ENCODE measurements at places on chromosomes 13 and 19.

- H3K4me1 ChIP-seq: peaks cover 18% of the 10 kb centered on the region
- peak overlapping the region; percentile 20 for H3K4me3 ChIP-seq
- H3K27ac ChIP-seq: peak overlapping the region; percentile 59
- no peaks in the 10 kb centered on the region for H3K27me3 ChIP-seq
Observed at GRCh38 chr19:44890366-44891015, 563 bp upstream of the TOMM40 start.

DNA sequence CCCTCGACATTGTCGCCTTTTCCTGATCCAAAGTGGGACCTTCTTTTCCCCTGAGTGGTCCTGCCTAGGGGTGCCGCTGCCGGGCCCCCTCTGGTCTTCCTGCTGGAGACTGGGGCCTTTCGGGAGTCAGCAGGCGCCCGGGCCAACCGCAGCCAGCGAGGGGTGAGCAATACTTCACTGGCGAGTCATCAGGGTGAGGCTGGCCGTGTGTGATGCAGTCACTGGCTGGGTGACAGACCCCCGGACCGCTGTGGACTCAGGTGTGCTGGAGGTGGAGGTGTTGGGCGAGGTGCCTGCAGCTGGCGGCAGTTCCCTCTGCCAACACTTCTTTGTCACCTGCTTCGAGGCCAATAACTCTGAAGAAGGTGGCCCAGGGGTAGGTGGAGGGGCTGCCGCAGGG lies 1.5 kb upstream of the CGB5 start:
- H3K27ac ChIP-seq: no peak overlapping the region
- no peaks in the 10 kb centered on the region for H3K27me3 ChIP-seq
- H3K4me3 ChIP-seq: no peak overlapping the region
- H3K36me3 ChIP-seq: no peaks in the 10 kb centered on the region
- no peak for DNase-seq

- H3K4me3 ChIP-seq: no peak overlapping the region
- H3K27me3 ChIP-seq: no peaks in the 10 kb centered on the region
- H3K27ac ChIP-seq: peak overlapping the region; percentile 24
Observed at GRCh38 chr19:42433503-42434260, 6.5 kb upstream of the LIPE start.

- no peak for DNase-seq
- no peak overlapping the region for H3K27ac ChIP-seq
- no peak overlapping the region for H3K4me3 ChIP-seq
- peaks cover 47% of the 10 kb centered on the region for H3K36me3 ChIP-seq
- no peaks in the 10 kb centered on the region for H3K27me3 ChIP-seq
Observed at GRCh38 chr19:5150902-5151741, 182.2 kb downstream of the KDM4B start.

- no peak within 1 kb of the TSS for H3K4me3 ChIP-seq
- no peak for DNase-seq
- H3K36me3 ChIP-seq: no peaks in the 10 kb centered on the region
- H3K27ac ChIP-seq: no peak within 1 kb of the TSS
- no peaks in the 10 kb centered on the region for H3K27me3 ChIP-seq
Observed at GRCh38 chr19:18086590-18087138, at the start of gene IL12RB1. IL12RB1 (minus strand) TSS chr19:18086934; CDS start chr19:18086823, 111 bp downstream.

GRCh38 chr19:4389511-4390016 lies 10.8 kb downstream of the SH3GL1 start:
- DNase-seq: no peak
- peaks cover 2% of the 10 kb centered on the region for H3K36me3 ChIP-seq
- H3K4me1 ChIP-seq: peaks cover 42% of the 10 kb centered on the region
- H3K27me3 ChIP-seq: no peaks in the 10 kb centered on the region

GRCh38 chr13:113775451-113776145 lies 16.6 kb downstream of the TMEM255B start:
- H3K4me3 ChIP-seq: no peak overlapping the region
- DNase-seq: no peak
- H3K27ac ChIP-seq: no peak overlapping the region
- no peaks in the 10 kb centered on the region for H3K36me3 ChIP-seq
- no peaks in the 10 kb centered on the region for H3K27me3 ChIP-seq

- no peak for DNase-seq
- H3K4me3 ChIP-seq: no peak overlapping the region
- no peak overlapping the region for H3K27ac ChIP-seq
- H3K27me3 ChIP-seq: no peaks in the 10 kb centered on the region
Observed at GRCh38 chr19:43797556-43797955, 4.7 kb downstream of the LYPD5 start.

DNA sequence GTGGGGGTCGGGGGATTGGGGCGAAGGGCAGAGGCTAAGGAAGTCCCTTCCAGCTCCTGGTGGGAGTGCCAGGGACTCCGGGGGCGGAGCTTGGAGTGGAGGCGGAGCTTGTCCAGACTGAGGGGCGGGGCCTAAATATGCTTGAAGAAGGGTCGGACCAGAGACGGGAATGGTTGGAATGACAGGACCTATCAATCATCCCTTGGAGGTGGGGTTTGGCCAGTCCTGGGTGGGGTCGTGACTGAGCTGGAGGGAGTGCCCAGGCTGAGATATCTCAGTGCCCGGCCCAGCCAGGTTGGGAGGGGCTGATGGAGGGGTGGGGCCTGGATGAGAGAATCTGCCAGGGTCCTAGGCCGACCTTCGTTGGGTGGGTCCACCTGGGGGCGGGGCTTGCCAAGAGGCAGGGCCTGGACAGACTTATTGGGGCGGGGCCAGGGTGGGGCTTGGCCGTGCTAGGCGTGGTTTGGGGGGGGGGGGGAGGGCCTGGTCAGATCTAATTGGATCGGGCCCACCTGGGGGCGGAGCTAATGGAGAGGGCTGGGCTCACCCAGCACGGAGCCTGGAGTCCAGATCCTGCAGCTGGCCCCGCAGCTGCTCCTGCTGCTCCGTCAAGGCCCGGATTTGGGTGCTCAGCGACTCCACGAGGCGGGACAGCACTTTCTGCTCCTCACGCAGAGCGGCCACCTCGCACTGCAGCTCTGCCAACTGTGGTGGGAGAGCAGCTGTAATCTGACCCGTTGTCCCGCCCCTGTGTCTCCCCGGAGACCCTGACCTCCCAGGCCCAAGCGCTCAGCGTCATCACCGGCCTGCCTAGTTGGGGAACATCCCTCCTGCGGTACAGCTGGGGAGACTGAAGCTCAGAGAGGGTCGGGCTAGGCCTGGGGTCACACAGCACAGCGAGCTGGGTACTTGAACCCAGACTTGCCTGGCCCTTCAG lies 2.6 kb upstream of the WIZ start:
- H3K27ac ChIP-seq: no peak overlapping the region
- peaks cover 9% of the 10 kb centered on the region for H3K27me3 ChIP-seq
- no peak overlapping the region for H3K4me3 ChIP-seq
- peak; percentile 78 for DNase-seq
- H3K4me1 ChIP-seq: peaks cover 30% of the 10 kb centered on the region

GRCh38 chr19:52739576-52739975 lies 4.7 kb upstream of the ZNF611 start:
- no peaks in the 10 kb centered on the region for H3K27me3 ChIP-seq
- H3K4me1 ChIP-seq: peaks cover 23% of the 10 kb centered on the region
- H3K36me3 ChIP-seq: no peaks in the 10 kb centered on the region
- no peak overlapping the region for H3K27ac ChIP-seq
- no peak for DNase-seq
- H3K4me3 ChIP-seq: no peak overlapping the region

DNA sequence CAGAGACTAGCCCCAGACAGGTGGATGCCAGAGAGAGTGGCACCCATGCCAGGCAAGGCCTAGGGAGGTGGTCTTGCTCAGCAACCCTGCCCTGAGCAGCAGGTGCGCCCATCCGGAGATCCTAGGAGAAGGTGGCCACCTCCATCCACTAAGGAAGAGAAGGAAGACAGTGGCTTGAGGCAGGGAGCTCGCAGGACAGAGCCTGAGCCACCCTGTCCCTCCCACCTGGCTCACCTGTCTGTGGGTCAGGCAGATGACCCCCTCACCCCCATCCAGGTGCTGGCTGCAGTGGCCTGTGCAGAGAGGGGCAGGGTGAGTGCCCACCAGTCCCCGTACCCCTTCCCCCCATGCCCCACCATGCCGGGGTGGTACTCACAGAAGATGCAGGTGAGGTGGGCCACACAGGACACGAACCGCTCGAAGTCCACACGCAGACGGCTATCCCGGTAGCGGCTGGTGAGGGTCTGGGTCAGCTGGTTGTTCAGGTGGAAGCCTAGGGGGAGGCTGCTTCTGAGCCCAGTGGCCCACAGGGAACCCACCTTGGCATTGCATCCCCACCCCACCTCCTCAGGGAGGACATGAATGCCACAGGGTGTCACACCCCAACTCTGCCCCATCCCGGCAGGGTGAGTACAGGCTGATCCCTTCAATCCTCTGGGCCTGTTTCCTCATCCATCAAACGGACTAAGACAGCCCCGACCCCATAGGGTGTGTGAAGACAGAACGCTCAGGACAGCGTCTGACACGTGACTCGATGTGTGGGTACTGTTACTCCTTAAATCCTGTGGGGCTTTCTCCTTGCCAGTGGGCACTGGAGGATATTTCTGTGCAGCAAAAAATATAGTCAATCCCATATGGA lies 13.3 kb downstream of the CAPN12 start:
- peaks cover 40% of the 10 kb centered on the region for H3K36me3 ChIP-seq
- H3K27ac ChIP-seq: peak overlapping the region; percentile 71
- no peaks in the 10 kb centered on the region for H3K27me3 ChIP-seq

DNA sequence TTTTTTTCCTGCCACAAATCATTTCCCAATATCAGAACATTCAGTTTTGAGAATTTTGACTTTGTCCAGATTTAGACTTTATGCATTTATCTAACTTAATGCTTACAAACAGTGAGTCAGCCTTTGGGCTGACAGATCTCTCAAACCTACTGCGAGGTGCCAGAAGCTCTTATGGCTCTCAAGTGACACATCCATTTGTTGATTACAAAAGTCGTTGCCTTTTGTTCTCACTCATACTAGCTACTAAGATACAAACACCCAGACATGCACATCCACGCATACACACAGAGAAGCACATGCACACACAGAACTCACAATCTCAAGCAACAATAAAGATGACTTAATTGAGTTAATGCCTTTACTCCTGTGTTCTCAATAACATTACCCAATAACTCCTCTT lies 1147.5 kb downstream of the DIAPH3 start:
- no peak for DNase-seq
- H3K27me3 ChIP-seq: no peaks in the 10 kb centered on the region
- H3K4me3 ChIP-seq: no peak overlapping the region
- no peaks in the 10 kb centered on the region for H3K36me3 ChIP-seq
- H3K27ac ChIP-seq: no peak overlapping the region
- H3K4me1 ChIP-seq: no peaks in the 10 kb centered on the region

DNA sequence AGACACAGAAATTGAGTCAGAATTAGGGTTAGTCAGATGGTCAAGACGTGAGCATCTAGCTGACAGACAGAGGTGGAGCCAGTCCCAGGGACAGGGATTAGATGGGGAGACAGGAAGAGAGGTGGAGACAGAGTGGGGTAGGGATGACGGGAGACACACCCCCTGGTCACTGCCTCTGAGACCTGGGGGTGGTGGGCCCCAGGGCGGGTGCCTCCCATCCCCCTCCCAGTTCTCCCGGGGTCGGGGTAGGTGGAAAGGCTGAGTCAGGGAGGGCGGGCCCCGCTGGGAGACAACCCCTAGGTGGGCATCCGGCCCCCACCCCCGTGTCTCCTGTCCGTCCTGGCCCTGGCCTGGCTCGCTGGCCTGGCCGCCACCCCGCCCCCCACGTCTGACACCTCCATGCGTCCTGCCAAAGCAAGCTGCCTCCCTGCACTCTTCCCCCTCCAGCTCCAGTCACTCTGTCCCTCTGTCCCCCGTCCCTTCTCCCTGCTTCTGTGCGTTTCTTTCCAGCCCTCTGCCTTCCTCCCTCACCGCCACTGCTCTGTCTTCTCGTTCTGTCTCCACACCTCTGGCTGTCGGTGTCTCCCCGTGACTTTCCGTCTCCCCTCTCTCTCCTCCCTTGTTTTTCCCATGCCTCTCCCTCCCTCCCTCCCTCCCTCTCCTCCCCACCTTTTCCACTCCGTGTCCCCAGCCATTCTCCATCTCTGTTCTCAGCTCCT lies 15.1 kb downstream of the CCDC97 start:
- H3K27ac ChIP-seq: peak overlapping the region; percentile 85
- H3K4me1 ChIP-seq: peaks cover 72% of the 10 kb centered on the region

DNA sequence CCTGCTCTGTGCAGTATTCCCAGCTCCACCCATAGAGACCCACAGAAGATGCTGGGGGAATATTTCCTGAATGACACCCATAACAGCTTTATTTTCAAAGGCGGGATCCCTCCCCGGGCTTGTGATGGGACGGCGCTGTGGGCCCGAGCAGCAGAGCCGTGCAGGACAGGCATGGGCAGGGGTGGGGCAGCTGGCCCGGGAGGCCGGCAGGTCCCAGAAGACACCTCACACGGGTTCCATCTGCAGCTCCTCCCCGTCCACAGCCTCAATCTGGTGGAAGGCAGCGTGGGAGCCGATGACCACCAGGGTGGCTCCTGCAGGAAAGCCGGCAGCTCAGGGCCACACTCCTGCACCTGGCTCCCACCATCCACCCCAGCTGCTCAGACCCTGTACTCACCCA lies 2.5 kb downstream of the RABAC1 start:
- no peaks in the 10 kb centered on the region for H3K27me3 ChIP-seq
- H3K36me3 ChIP-seq: peaks cover 6% of the 10 kb centered on the region
- no peak overlapping the region for H3K4me3 ChIP-seq
- H3K27ac ChIP-seq: no peak overlapping the region
- DNase-seq: no peak
- peaks cover 6% of the 10 kb centered on the region for H3K4me1 ChIP-seq

- no peak overlapping the region for H3K27ac ChIP-seq
- no peaks in the 10 kb centered on the region for H3K36me3 ChIP-seq
Observed at GRCh38 chr13:104854007-104854406, 1681.5 kb downstream of the EFNB2 start.

GRCh38 chr13:29897102-29897501 lies 46.7 kb upstream of the UBL3 start:
- DNase-seq: no peak
- no peaks in the 10 kb centered on the region for H3K27me3 ChIP-seq
- no peak overlapping the region for H3K4me3 ChIP-seq
- H3K27ac ChIP-seq: no peak overlapping the region
- peaks cover under 1% of the 10 kb centered on the region for H3K4me1 ChIP-seq

GRCh38 chr13:87052731-87053130 lies 618.4 kb upstream of the SLITRK5 start:
- no peaks in the 10 kb centered on the region for H3K4me1 ChIP-seq
- H3K27ac ChIP-seq: no peak overlapping the region
- DNase-seq: no peak
- no peaks in the 10 kb centered on the region for H3K27me3 ChIP-seq
- H3K36me3 ChIP-seq: no peaks in the 10 kb centered on the region
- H3K4me3 ChIP-seq: no peak overlapping the region

DNA sequence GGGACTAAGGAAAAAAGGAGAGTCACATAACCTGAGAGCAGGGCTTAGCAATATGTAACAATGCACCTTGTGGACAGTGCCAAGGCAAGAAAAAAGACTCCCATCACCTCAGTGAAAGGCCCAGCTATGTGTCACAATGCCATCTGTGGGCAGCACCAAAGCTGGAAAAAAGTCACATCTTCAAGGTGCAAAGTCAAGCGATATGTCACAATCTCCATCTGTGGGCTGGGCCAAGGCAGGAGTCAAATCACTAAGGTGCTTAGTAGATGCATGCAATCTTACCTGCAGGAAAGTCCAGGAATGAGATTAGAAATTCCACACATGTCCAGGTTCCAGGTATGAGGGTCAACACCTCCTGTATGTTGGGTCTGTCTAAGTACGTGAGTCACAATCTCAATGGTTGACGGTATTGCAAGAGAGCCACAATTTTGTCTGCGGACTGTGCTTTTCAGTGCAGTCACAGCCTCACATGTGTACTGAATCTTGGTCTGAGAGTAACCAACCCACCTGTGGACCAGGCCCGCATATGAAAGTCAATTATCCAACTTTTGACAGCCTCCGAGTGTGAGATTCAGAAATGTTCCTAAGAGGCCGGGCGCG lies 14.8 kb upstream of the ZNF43 start:
- H3K27ac ChIP-seq: no peak overlapping the region
- H3K36me3 ChIP-seq: no peaks in the 10 kb centered on the region
- no peaks in the 10 kb centered on the region for H3K27me3 ChIP-seq
- peaks cover 9% of the 10 kb centered on the region for H3K4me1 ChIP-seq
- no peak for DNase-seq
